Amniotic stem cell (primary cell): ENCODE measurements at places on chromosomes 7 and 10.

DNA sequence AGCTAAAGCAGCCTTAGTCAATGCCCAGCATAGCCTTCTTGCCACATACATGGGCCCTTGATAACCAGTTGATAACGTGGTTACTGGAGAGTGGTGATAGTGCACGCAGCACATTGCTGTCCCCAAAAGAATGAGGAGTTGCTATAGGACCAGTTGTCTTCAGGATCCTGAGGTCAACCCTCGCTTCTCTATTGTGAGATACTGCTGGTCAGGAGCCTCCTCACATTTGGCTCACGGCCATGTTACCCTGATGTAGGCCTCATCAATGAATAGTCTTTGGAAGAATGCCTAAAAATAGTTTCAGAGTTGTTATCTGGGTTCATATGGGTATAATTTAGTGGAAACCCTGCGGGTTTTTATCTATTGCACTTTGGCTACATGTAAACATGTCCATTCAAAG lies 230.7 kb downstream of the VTI1A start:
- no peak for DNase-seq

- DNase-seq: no peak
These were observed 159.4 kb upstream of the MEOX2 start for GRCh38 chr7:15845868-15846267.

GRCh38 chr7:36366005-36366717 lies 23.5 kb upstream of the ANLN start:
- DNase-seq: no peak

GRCh38 chr10:24556750-24557742 lies 166.6 kb downstream of the ARHGAP21 start:
- DNase-seq: peak; percentile 47

GRCh38 chr7:2247141-2247995 lies 5.3 kb downstream of the NUDT1 start:
- DNase-seq: no peak

- DNase-seq: no peak
These were observed 27.7 kb downstream of the DENND11 start for GRCh38 chr7:141674171-141674671.

DNA sequence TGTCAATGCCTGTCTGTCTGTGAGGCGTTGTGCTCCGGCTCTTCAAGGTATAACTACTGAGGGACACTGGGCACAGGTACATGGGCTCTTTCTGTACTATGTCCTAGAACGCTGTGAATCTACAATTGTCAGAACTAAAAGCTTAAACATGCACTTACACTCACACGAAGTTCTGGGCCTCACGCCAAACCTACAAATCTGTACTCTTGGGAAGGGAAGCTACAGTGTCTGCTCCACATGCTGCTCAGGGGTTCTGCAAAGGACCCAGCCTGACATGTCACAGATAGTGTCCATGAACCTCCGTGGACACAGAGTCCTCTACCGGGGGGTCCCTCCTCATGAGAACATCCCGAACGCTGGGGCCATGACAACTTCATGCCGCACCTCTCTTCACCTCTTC lies 268.7 kb downstream of the WDR37 start:
- DNase-seq: no peak
